ENCODE measurements at places on chromosomes 7 and 10. TPM values are rescaled to one million over a fixed set of nuclear protein-coding genes. Genes with fewer than 3 reads are reported as not detected.

The SKIDA1 gene
- total RNA-seq = 0.56 TPM

DNA sequence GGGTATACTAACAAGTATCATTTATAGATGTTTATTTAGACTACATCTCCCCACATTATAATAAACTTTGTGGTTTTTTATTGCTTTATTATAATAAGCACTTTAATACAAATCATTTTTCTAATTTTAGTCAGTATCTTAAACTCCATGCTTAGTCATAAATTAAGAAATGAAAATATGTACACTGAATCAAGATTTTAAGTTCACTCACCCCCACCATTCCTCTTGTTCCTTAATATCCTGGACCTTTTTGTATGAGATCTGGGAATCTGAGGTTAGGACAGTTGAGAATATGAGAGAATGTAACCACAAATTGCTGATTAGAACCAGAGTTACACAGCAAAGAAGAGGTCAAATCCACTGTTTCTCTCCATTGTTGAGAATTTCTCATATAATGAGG lies 93.6 kb upstream of the WNT16 start:
- no peak overlapping the region for H3K27ac ChIP-seq
- peaks cover 46% of the 10 kb centered on the region for H3K27me3 ChIP-seq
- no peak for DNase-seq
- no peak overlapping the region for H3K4me3 ChIP-seq
- H3K4me1 ChIP-seq = no peaks in the 10 kb centered on the region

The MYO1G gene
- 0.15 TPM for total RNA-seq

GRCh38 chr7:45216181-45216580 lies 58.6 kb downstream of the RAMP3 start:
- no peak overlapping the region for H3K4me3 ChIP-seq
- H3K36me3 ChIP-seq = no peaks in the 10 kb centered on the region
- no peak overlapping the region for H3K27ac ChIP-seq
- peaks cover 85% of the 10 kb centered on the region for H3K27me3 ChIP-seq
- no peak for DNase-seq

DNA sequence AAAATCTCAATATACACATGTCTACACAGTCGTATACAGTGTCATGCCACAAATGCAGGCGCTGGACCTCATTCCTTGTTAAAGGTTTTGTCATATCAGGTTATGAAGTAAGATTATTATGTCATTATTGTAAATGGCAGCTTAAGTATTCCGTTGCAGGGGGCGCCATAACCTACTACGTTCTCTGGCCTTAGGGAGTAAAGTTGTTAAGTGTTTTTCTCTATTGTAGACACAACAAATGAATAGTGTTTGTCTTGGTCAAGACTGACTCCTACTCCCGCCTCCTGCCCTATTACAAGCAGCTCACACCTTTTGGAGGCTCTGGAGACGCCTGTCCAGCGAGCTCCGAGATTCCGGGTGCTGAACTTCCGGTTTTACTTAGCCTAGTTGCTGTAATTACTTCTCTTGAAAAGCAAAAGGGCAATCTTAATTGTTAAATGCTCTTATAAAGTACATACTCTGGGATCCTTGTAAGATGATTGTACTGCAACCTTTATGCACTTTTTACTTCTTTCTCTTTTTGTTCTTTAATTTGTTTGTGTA lies 994 bp downstream of the GATAD1 start:
- DNase-seq = peak; percentile 67
- H3K27ac ChIP-seq = peak overlapping the region; percentile 89
- H3K36me3 ChIP-seq = peaks cover 28% of the 10 kb centered on the region
- peak overlapping the region; percentile 85 for H3K4me3 ChIP-seq

DNA sequence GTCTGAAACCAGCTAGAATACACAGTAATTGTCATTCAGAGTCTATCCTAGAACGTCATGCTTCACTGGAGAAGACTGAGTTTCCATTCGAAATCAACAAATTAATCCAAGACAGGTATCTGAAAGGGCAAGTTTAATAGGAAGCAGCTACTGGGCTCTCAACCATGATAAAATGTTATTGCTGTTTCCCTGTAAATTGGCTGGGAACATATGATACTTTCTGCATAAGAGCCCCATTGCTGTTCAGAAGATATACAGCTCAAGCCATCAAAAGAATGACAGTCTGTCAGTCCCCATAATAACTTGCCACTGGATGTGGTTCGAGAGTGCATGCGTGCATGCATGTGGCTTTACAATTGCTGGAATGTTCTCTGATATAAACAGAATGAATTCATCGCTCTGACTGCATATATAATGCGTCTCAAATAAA lies 129.0 kb downstream of the HIBADH start:
- H3K27ac ChIP-seq = no peak overlapping the region
- H3K4me3 ChIP-seq = no peak overlapping the region
- DNase-seq = no peak
- no peaks in the 10 kb centered on the region for H3K4me1 ChIP-seq
- H3K36me3 ChIP-seq = peaks cover 47% of the 10 kb centered on the region

- H3K27me3 ChIP-seq = no peaks in the 10 kb centered on the region
- H3K4me3 ChIP-seq = no peak overlapping the region
- no peaks in the 10 kb centered on the region for H3K4me1 ChIP-seq
- no peak for DNase-seq
These were observed 29.8 kb upstream of the CHST15 start for GRCh38 chr10:124123156-124123555.

The TAS2R38 gene
- total RNA-seq = not detected

GRCh38 chr10:115649217-115649616 lies 556.1 kb downstream of the ATRNL1 start:
- H3K27me3 ChIP-seq = no peaks in the 10 kb centered on the region
- H3K27ac ChIP-seq = no peak overlapping the region
- no peak overlapping the region for H3K4me3 ChIP-seq

Measured in MCF 10A (cell line).